ENCODE measurements at places on chromosomes 2 and 18.
A peak's percentile ranks its signal among the peaks of the same experiment; 100 is the strongest.

GRCh38 chr18:77111449-77111848 lies 21.1 kb downstream of the MBP start:
- DNase-seq, result no peak

DNA sequence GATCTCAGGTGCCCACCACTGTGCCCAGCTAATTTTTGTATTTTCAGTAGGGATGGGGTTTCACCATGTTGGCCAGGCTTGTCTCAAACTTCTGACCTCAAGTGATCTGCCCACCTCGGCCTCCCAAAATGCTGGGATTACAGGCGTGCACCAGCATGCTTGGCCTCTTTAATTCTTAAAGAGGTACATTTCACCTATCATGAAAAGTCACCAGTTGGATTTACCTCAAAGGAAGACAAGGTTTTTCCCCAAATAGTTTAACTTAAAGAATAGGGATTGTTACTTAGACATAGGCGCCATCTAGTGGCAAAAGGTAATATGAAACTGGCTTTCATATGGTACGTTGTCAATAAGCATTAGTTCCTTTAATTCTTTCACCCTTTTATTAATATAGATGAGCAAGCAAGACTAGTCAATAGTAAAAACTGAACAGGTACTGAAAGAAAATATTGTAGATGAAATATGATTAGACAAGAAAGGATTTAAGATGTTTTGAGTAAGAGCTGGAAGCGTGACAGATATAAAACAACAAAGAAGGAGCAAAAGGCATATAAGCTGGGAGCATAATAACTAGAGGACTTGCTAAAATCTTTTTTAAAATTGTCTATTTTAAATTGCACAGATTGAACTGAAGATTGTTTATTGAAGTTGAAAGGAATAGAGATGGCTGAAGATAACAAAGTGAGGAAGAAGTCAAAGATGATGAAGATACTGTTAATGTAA lies 35.0 kb upstream of the PSMD14 start:
- DNase-seq, result peak; percentile 23

DNA sequence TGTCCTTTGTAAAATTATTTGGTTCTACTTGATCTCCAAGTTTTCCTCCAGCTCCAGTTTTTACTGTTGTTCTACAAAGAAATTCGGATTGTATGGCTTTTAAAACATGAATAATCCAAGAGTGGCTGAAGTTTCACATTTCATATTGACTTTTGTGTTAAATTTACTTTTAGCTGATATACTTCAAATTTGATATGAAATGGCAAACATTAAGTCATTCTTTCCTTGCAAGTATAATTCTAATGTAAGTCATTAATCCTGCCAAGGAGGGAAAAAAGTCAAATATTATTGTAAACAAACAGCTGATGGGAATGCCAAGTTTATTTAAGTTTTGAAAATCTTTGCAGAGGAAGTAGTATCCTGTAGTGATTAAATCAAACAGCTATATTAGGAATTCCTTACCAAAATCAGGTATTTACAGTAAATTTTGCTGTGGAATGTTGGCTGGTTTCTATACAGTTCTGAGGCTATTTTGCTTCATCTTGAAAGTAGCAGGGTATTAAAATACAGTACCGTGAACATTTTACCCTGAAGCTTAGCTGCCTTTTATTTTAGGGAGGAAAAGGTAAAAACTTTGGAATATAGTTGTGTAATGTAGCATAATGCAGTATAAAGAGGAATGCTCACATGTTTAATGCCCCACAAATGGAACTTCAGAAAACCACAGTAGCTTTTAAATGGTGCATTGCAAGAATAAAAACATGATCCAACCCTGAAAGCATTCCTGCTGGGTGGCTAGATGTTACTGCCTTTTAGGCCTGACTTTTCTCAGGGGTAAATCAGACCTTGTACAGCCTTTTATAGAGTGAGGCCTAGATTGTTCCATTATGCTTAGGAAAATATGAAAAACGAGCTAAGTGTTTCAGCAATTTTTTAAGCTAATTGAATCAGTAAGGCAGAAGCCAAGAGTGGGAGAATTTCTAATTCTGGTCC lies 62.7 kb upstream of the NT5C1B start:
- peak; percentile 58 for DNase-seq

DNA sequence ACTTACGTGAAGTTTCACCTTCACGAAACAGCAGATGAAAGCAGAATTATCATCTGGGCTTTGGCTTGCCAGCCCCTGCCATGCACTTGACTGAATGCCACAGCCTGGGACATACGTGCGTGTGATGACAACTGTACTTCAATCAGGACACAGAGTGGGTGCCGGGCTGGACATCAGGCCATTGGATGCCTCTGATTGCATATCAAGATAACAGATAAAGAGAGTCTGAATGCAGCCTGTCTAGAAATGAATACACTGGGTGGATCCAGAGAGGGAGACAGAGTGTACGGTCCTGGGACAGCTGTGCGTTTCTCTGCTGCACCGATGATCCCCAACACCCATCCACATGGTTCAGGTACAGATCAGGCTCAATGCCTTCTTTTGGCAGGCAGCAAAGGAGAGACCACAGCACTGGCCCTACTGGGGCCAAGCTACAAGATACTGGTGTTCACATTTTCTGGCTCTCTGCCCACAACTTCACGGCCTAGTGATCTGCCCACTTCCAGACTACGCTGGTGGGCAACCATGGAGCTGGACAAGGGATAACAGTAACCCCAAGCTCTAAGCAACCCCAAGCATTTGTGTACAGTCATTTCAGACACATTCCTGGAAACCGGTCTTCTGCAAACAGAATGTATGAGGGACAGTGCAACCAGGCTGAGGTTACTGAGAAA lies 35.6 kb downstream of the FBLN7 start:
- DNase-seq, result no peak

- DNase-seq, result no peak
These were observed 106.9 kb downstream of the B3GNT2 start for GRCh38 chr2:62302631-62303435.

GRCh38 chr2:3779496-3780049 lies 76.2 kb downstream of the DCDC2C start:
- no peak for DNase-seq

DNA sequence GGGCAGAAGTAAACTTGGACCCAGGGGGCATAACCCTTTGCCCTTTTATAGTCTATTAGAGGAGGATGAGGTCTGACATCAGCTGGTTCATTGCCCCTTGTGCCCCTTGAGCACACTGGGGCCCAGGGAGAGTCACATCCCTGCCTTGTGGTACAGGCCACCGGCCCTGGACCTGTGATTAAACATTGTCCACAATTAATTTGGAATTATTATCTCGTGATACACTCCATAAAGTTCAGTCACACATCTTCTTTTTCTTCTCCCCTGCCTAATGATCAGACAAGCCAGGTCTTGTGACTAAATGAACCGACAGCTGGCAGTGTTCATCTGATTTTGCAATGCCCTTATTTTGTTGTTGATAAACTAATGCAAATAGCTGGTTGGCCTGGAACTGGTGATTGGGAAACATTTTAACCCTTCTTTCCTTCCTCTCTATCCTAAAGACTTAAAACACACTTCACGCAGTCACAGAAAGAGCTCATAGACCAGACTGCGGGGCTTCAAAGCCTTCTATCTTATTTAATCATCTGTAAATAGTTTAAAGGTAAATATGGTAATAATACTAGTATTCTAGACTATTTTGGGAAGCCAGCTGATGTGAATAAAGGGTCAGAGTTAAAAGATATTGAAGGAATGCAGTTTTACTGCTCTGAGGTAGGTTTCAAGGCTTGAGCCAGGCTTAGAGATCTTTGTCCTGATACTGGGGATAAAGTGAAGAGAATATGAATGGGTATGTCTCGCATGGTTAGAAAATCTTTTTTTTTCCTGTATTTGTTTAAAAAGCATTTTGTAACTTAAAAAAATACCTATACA lies 13.4 kb downstream of the IL1R1 start:
- peak; percentile 54 for DNase-seq

DNA sequence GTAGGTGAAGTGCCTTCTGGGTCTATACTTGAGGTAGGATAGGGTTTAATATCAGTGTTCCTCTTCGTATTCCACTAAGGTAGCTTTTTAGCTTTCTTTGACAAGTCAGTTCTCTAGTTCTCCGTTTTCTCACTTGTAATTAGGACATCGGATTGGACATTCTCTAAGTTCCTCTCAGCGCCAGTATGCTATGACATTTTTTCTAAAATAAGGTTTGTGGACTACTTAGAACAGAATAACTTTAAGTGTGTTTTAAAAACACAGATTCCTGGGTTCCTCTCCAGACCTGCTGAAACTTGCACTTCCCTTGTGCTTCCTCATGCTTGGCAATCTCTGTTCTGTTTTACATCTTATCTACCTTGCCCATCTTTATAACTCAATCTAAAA lies 69.3 kb upstream of the YWHAQ start:
- DNase-seq, result no peak

DNA sequence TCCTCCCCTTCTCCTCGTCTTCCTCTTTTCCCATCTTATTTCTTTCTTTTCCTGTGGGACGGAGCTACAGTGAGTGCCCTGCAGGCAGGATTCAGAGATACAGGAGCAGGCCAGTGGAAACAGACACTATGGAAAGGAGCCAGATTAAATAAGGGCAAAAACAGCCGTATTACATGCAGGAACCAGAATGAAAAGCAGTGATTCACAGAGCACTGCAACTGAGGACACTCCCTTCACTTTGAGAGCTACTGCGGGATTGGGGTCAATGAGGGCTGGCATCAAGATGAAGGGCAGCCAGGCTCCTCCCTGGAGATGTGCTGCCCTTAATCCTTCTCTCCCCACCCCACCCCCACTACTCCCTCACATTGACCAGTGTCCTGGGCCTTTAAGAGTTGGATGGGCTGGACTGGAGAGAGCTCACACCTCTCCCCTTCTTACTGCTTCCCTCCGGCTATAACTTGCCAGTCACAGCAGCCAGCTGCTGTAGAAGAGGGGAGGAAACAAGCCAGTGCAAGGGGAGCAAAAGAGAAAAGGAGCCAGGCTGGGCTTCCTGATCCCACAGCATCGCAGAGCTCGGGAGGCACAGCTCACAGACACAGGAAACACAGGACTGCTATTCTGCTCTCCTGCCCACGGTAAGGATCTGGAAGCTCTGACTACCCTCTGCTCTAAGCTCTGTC lies at the start of gene PLCD4:
Gene PLCD4, plus strand, starts transcription at position 464 of the 680 bp plus-strand sequence. CDS start 7,841 bp downstream, outside the sequence.
- DNase-seq, result peak; percentile 32

GRCh38 chr2:10274376-10274775 lies 28.3 kb upstream of the HPCAL1 start:
- DNase-seq, result no peak

GRCh38 chr18:10247021-10247741 lies 207.3 kb upstream of the APCDD1 start:
- no peak for DNase-seq

- no peak for DNase-seq
These were observed 55.6 kb upstream of the LAMA1 start for GRCh38 chr18:7173216-7173615.

DNA sequence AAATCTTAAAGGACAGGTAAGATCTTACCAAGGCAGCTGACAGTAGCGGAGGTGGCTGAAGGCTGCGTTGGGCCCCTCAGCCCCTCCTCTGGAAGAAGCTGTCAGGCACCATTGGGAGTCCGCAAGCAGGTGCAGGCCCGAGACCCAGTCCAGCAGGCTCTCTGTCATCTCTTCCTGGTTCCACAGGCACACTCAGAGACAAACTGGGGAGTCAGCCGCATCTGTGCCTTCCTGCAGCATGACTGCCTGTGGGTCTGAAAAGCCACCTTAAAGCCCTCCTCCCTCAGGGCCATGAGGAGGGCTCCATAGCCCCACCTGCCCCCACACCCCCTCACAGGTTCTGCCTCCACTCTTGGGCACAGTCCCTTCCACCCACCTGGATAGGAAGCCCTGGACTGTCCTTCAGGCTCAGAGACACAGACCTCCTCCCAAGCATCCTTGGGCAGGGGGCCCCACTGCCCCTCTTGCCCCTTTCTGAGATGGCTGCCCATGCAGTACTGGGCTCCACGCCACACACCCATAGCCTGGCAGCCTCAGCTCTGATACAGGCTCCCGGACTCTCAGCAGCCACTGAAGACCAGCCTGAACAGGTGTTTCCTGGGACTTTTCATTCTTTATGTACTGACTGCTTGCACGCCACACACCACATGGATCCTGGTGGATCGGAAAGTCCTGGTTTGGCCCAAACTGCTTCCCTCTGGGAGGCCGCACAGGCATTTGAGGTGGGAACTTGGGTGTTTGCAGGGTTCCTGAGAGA lies 239.8 kb downstream of the SEPTIN10 start:
- DNase-seq, result no peak

DNA sequence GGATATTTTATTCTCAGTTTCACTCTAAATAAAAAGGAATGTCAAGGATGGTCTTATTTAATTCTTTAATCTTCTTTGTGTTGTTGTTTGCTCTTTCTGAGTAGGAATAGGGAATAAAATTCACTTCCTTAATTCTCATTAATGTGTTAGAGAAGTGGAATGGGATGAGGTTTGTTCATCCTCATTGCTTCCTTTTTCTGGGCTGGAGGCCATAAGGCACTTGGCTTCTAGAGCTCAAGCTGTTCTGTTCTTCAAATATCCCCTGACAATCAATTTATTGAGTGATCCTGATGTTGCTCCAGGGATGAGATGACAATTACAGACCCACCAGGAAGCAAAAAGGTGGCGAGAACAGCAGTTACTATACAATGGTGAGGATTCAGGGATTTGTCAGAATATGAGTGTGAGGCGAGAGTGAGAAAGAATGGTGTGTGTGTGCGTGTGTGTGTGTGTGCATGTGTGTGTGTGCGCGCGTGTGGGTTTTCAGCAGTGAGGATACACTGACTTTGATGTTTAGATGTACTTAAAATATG lies 557.6 kb upstream of the FANCL start:
- DNase-seq, result no peak

DNA sequence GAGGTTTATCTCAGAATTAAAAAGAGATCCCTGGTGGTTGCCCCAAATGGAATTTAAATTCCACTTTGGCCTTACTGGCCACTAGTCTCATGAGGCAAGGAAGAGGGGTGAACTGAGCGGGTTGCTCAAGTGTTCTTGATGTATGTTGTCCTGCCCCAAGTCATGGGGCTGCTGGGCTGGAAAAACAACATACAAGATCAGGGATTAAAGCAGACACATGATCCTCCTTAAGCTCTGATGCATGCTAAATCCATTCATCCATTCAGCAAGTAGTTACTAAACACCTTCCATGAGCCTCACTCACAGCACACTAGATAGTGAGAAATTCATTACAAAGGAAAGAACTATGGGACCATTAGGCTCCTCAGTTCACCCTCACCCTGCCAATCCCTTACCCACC lies 196.3 kb downstream of the MREG start:
- no peak for DNase-seq

DNA sequence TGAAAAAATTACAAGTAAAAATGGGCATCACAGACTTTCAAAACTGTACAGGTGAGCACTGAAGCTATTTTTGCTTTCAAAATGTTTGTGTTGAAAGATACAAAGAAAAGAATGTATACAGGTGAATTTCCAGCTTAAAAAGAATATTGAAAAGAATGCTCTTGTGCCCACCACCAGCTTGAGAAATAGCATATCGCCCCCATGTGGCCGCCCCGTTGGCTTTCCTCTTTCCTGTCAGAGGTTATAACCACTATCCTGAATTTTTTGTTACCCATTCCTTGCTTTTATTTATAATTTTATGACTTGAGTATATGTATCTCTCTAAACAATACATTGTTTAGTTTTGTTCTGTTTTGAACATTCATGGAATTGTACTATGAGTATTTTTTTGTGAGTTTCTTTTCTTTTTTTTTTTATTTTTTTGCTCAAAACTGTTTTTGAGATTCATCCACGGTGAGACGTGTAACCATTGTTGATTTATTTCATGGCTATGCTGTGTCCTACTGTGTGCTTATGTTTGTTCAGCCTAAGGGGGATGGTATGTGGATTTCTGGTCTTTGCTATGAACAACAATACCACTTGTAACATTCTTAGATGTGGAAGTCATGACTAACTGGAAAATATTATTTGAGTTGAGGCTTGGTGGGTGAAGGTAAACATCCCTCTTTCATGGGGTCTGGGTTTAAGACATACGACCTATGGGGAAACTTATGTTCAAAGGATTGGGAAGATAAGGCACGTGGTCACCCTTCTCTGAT lies 11.6 kb downstream of the TRPM8 start:
- DNase-seq, result no peak

Data from GM04504 (cell line).